HT-29 (cell line): ENCODE measurements at places on chromosomes 6 and 20. TPM values are rescaled to one million over a fixed set of nuclear protein-coding genes. Genes with fewer than 3 reads are reported as not detected.
A peak's percentile ranks its signal among the peaks of the same experiment; 100 is the strongest.

UFL1 gene
- total RNA-seq: 4.3 and 5.0 TPM in 2 replicates

ZC3H12D gene
- not detected in 2 replicates for total RNA-seq

HLA-DQB1 gene
- not detected in 2 replicates for total RNA-seq

DNA sequence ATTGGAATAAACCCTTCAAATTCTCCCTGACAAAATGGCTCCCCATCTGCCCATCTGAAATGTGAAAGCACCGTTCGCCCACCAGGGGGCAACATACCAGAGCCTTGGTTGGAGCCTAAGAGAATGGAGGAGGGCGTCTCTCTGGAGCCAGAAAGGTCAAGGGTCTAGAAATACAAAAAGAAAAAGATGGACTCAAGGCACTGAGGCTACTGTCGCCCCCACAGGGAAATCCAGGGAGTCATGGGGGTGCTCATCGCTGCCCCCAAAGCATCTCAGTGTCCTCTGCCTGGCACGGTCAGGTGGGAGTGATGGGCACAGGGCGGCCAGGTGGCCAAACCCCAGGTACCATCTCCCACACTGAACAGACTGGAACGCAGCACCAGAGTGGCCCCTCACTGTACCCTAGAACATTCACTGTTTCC lies 136.3 kb downstream of the ZMYND8 start:
- DNase-seq: peak; percentile 54

DNA sequence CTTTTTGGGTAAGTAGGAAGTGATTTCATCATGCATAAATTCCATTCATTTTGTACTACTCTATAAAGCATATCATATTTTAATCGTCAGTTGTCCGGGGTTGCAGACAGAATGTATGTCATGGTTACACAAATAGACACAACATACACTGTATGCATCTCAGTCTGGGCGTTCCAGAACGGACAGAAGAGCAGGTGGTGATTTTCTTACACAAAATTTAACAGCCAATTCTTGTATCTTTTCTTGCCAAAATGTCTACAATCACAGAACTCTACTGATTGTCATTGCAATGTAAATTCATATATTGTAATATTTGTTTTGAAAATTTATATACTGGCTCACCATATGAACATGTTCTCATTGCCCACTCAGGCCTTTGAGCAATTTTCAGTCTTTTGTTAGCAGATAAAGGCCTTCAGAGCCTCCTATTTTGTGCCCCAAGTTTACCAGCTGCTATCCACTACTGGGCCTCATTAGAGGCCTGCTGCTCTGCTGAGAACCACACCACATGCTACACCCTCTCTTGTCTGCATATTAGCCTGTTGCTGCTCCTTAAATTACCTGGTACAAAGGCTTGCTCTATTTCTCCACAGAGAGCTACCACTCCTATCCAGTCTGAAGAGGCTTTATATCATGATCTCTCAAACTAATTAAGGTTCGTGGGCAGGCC lies 61.5 kb downstream of the PRDM13 start:
- no peak for DNase-seq

DNA sequence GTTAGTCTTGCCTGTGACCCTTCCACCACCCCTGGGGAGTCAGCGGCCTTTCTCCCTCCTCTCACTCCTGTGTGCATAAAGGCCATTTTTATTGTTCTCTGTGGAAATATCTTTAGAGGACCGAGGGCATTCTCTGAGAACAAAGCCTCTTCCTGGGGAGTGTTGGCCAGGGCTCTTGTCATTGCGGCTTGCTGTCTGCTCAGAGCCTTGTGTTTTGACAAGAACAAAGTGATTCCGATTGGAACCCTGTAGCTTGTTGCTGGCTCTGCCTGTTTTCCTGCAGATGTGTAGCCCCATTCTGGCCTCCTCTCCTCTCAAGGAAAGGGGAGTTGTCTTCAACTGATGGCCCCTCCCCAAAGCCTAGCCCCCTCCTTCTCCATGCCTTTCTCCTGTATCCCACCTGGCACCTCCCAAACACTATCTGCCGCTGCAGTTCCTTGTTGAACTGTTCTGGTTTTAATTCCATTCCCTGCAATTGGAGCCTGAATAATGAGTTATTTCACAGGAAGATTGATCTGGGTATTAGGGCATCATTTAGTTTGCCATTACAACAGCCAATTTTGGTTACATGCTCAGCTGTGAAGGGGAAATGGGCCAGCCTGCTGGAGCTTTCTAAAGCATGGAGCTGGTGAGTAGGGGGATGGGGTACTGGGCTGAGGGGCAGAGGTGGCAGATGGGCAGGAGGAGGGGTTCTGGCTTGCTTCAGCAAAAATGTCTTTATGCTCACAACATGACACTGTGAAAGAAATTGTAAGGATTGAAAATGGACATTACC lies 252.5 kb downstream of the LRFN2 start:
- no peak for DNase-seq

DNA sequence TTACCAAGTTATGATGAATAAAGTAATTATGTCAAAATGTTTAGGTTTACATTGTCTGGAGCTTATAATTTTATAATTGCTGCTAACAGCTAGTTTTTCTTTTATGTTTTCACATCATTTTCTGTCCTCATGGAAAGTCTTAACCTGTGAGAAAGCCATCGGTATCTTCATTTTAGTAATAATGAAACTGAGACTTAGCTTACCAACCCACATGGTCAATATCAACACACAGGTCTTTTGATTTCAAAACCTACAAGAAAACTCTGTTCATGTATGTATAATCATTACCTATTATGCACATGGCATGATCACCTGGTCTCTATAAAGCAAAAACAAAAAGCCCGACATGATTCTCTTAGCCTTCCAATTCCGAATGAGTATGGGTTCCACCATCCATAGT lies 61.9 kb downstream of the KCNQ5 start:
- DNase-seq: no peak

DNA sequence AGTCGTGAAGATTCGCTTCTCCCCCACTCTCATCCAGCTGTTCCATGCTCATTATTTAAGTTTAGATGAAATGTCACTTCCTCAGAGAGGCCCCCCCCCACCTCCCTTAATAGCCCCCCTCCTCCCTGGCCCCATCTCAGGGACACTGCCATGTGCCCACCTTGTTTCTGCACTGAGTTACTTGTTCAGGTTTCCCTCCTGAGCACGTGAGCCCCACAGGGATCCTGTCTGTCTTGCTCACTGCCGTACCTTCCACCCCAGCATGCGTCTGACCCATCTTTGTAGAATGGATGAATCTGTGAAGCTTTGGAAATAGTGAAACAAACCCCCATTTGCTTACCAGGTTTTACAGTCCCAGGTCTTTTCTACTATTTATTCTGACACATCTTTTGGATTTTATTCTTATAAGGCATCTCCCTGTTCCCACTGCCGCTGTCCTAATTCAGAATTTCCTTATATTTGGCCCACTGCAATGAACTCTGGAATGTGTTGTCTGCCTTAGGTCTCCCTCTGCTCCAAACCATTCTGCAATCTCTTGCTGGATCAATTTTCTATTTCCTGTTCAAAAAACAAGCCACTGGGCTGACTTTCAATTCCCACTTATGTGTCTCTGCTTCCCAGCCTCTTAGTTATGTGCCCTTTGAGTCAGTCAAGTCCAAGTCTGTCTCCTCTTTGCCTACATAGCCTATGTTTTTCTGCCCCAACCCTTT lies 136.5 kb upstream of the ECI2 start:
- no peak for DNase-seq

DNA sequence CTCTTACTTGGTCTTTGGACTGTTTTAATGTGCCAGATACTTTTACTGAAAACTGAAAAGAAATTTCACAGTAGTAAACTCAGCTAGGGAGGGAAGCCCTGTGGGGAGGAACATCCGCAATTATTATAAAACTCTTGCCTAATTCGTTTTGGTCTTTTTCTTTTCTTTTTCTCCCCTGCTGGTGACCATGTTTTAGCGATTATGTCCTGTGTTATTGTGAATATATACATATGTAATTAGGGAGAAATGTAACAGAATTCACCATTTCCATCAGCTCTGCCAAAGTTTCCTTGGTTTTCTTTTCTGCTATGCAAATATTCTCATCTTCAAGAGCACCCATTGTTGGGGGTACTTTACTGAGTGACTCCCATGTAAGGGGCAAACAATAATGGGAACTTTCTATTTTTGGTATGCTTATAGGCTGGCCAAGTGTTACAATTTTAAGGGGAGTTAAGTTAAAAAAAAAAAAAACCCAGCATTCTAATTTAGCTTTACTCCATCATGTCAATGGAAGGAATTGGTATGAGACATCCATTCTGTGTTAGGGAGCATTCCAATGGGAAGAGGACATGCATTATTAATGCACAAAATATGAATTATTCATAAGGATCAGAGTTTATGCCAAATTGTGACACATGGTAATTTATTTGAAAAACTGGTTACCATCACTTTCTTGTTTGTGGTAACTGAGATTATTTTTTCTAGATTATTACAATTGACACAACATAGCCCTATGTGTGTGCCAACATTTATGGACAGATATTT lies 2.0 kb downstream of the DOK5 start:
- DNase-seq: no peak

DNA sequence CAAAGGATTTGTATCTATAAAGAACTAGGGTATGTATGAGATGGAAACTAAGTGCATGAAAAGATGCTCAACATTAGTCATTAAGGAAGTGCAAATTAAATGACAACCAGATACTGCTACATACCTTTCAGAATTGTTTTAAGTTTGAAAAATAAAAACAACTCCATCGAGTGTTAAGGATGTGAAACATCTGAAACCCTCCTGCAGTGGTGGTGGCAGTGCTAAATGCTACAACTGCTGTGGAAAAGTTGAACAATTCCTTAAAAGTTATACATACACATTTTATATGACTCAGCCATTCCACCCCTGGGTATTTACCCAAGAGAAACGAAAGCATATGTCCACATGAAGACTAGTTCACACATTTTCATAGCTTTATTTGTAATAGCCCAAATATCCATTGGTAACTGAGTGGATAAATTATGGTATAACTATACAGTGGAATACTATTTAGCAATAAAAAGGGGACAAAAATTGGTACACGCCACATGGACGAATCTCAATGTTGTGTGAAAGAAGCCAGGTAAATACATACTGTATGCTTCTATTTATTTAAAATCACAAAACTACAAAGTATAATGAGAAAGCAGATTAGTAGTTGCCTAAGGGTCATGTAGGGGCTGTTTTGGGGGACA lies 10.6 kb downstream of the ARMH2 start:
- DNase-seq: no peak
